ENCODE measurements at places on chromosomes 1 and 21.

- no peak for DNase-seq
These were observed 11.9 kb downstream of the XKR8 start for GRCh38 chr1:27971674-27972073.

DNA sequence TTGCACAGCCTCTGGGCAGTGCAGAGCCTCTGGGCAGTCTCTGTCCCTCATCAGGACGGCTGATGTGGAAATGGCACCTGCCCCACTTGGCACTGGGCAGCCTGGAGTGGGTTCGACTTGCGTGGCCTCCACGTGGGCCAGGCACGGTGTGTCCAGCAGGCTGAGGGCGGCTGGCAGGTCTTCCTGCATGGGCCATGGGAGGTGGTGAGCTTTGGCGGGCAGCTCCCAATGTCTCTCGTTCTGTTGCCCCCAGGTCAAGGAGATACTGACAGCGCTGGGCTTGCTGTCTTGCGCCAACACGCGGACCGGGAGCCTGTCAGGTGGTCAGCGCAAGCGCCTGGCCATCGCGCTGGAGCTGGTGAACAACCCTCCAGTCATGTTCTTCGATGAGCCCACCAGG lies 33.2 kb downstream of the TFF3 start:
- no peak for DNase-seq

GRCh38 chr1:91622616-91623015 lies 122.0 kb downstream of the CDC7 start:
- no peak for DNase-seq

DNA sequence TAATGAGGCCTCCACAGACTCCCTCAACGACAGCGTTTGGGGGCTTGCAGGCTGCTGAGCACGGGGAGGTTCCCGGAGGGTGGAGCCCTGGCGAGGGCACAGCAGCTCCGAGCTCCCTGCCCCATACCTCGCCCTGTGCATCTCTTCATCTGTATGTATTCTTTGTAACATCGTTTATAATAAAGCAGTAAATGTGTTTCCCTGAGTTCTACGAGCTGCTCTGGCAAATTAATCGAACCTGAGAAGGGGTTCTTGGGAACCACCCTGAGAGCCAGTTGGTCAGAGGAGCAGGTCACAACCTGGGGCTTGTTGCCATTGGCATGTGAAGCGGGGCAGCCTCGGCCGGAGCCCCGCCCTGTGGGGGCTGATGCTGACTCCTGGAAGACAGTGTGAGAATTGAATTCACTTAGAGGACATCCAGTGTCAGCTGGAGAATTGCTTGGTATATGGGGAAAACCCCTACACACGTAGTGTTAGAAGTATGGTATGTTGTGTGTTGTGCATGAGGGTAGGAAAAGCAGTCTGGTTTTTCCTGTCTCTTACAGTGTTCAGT lies 11.5 kb downstream of the SLC37A1 start:
- no peak for DNase-seq

- no peak for DNase-seq
These were observed 6.2 kb downstream of the FNDC5 start for GRCh38 chr1:32864375-32865019.

DNA sequence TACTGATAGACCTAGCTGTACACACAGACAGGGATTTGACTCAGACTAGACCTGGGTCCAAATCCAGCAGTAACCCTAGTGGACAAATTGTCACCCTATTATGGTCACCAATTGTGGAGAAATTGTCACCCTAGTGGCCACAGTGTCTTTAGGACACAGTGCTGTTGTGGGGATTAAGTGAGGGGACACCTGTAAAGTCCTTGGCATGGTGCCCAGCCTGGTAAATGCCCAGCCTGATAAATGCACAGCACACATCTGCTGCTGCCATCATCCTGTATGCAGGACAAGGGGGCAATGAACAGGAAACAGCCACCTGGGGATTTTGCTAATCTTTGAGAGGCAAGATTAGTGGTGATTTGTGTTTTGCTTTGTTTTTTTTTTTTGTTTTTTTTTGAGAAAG lies 2.3 kb downstream of the TMEM61 start:
- no peak for DNase-seq

DNA sequence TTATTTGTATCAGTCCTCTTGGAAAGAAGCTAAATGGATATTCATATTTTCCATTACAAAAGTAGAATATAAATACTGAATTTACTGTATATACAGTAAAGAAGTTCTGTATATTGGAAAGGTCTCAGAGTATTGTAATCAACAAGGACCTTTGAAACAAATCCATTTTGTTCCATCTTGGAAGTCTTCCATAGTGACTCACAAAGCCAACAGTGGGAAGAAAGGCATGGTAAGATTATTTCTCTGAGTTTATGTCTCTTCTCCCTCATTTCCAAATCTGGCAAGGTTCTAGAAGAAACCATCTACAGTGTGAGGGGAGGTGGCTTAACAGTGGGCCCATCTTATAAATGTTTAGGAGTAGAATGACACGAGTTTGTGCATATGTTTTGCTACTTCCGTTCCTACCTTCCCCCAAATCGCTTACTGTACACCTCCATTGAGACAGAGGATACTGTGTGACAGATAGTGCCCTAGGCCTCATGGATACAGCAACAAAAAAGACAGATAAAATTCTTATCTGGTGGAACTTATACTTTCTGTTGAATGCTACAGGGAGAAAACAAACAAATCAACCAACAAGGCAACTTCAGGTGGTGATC lies 22.1 kb upstream of the SSX2IP start:
- DNase-seq: no peak

- peak; percentile 41 for DNase-seq
These were observed 135.5 kb downstream of the SETD4 start for GRCh38 chr21:35924714-35925301.

- DNase-seq: peak; percentile 84
These were observed 40.6 kb downstream of the OPTC start for GRCh38 chr1:203534526-203534925.

- DNase-seq: no peak
These were observed 10.4 kb upstream of the PEF1 start for GRCh38 chr1:31655104-31655503.

GRCh38 chr1:229653420-229653819 lies 27.4 kb downstream of the URB2 start:
- no peak for DNase-seq

GRCh38 chr1:212952641-212952976 lies 2.3 kb downstream of the VASH2 start:
- no peak for DNase-seq

GRCh38 chr1:28313702-28314546 lies 14.9 kb upstream of the MED18 start:
- DNase-seq: peak; percentile 71

- DNase-seq: peak; percentile 81
These were observed 18.7 kb upstream of the AK2 start for GRCh38 chr1:33055210-33056008.

DNA sequence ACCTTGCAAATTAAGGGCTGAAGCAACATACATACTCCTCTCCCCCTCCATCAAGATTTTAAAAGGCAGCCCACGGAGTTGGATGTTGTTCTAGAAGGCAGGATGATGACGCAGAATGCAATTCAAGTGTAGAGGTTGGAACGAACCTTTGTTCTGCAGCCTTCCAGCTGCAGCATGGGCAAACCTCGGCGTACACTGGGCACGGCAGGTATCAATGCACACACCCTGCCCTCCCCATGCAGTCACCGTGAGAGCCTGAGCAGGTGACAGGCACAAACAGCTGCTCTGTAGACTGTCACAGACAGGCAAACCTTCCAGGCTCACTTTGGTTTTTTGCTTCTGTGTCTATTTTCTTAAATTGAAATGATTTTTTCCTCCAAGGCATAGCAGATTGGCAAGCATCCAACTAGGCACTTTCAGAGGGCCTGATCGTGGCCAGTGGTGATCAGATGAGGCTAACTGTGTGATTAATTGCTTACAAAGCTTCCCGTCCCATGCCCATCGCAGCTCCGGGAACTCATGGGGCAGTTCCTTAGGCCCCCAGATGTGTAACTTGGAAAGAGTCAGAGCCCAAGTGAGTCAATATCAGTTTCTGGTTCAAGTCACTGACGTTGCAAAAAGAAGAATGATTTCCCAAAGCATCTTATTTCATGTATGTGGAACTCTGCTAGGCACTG lies 82.3 kb downstream of the ITPKB start:
- peak; percentile 61 for DNase-seq

- DNase-seq: peak; percentile 54
These were observed 4.7 kb downstream of the CCDC190 start for GRCh38 chr1:162856260-162856659.

- DNase-seq: no peak
These were observed 14.9 kb downstream of the MTF1 start for GRCh38 chr1:37844536-37844935.

DNA sequence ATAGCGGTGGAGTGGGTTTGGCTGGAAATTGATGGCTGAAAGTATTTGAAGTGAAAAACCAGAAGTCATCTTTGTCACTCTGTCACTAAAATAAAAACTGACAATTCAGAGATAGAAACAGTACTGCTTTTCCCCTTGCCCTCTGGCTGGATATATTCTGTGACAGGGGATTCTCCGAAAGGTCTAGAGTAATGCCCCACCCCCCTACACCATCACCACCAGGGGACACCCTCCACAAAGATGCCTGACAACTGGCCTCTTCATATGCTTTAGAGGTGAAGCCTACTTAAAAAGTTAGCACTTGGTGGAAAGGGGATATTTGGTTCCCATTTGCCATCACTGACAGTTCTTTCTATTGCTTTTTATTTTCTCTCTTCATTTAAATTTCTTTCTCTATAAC lies 73.5 kb downstream of the SGIP1 start:
- no peak for DNase-seq

GRCh38 chr1:116528329-116529083 lies 42.3 kb downstream of the CD58 start:
- DNase-seq: no peak

- peak; percentile 23 for DNase-seq
These were observed 28.5 kb downstream of the PGM1 start for GRCh38 chr1:63621698-63622097.

GRCh38 chr1:20574686-20575540 lies 14.0 kb upstream of the CDA start:
- DNase-seq: peak; percentile 87

DNA sequence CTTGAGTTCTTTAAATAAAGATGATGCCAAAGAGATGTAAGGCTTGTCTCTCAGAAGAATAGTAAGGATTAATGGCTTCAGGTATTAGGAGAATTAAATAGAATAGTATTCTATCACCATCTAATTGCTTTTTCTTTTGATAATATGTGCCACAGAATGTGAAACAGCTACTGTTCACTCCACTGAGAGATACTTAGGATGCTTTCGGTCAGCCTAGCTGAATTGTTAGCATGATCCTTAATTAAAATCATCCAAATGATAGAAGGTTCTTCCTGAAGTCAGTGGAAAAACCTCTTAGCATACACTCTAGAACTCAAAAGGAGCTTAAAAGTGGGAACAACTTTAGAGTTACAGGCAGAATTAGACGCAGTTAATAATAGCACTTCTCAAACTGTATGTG lies 97.0 kb downstream of the RASAL2 start:
- DNase-seq: no peak

GRCh38 chr1:58784758-58785441 lies 1.1 kb upstream of the JUN start:
- peak; percentile 81 for DNase-seq

- no peak for DNase-seq
These were observed 113.4 kb downstream of the GRIK3 start for GRCh38 chr1:36920801-36921405.

- peak; percentile 57 for DNase-seq
These were observed 61.5 kb downstream of the CD58 start for GRCh38 chr1:116508984-116509980.

GRCh38 chr1:28848416-28848815 lies 36.4 kb downstream of the OPRD1 start:
- no peak for DNase-seq

DNA sequence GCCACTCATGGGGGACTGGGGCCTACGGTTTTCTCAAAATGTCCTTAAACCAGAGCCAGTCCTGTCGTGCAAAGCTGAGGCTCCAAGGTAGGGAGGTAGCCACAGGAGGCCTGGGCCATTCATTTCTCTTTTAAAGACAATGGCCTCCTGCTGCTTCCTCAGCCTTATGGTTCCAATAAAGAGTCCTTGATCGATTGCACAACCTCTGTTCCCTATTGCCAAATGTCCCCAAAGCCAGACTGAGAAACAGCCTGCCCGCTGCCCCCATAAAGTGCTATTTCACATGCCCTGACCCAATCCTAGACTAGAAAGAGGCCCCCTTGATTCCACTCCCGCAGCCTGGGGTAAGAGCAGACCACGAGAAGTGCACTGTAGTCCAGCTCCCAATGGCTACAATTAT lies 166.7 kb downstream of the CLIC6 start:
- DNase-seq: no peak

- no peak for DNase-seq
These were observed 43.5 kb downstream of the RRAGC start for GRCh38 chr1:38815903-38816627.

DNA sequence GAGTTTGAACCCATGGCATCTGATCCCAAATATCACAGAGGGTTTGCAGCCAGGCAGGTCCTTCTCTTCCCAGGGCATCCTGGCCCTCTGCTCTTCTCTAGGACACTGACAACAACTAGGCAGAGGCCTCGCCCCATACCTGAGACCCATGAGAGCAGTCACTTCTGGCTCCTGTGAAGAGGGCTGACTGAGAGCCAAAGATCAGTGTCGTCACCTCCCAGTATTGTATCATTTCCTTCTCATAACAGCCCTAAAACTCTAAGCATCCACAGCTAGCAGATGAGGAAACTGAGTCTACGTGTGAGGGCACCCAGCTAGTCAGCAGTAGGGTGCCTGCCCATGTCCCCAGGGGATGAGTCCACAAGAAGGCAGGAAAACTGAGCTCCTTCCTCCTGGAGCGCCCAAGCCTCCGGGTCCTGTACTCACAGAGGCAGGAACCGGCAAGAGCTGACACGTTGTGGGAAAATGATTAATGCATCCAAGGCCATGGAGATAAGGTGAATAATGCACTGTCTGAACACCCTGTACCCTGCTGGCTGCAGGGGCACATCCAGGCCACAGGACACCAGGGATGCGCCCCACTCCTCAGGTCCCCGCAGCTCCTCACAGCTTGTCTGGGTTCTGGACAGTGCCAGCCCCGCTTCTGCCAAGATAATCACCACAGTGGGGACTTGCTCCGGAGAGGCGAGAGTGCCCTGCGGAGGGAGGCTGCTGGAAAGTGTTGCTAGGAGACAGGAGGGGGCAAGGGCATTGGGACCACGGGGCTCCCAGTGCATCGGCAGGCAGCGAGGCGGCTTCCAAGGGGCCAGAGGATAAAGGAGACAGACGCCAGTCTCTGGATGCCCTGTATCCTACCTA lies 340.0 kb downstream of the NPHP4 start:
- no peak for DNase-seq

All from AG08396 (cell line).